ENCODE measurements at places on chromosomes 5 and 9.

- no peak for DNase-seq
Observed at GRCh38 chr9:113139225-113139829, 11.5 kb upstream of the SLC31A2 start.

GRCh38 chr5:120055858-120056257 is 408.2 kb upstream of the PRR16 start:
- no peak for DNase-seq

DNA sequence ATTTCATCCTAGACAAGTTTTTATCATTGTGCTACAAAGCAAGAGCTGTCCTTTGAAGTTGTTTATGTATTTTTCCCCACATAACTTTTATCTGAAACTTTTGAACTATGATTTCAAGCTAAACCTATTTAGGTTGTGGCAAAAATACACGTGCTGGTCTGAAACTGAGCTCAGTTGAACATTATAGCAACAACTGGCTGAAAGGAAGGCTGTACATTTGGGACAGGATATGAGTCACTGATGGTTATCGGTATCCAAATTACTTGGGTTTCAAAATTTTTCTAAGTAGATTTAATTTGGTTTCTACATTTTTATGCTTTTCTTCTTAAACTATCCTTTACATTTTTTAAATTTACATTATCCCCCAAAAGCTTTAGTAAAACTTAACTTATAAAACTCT is 627.3 kb upstream of the NUDT12 start:
- DNase-seq: no peak

- no peak for DNase-seq
Observed at GRCh38 chr9:33924978-33925797, 108.2 kb downstream of the UBE2R2 start.

DNA sequence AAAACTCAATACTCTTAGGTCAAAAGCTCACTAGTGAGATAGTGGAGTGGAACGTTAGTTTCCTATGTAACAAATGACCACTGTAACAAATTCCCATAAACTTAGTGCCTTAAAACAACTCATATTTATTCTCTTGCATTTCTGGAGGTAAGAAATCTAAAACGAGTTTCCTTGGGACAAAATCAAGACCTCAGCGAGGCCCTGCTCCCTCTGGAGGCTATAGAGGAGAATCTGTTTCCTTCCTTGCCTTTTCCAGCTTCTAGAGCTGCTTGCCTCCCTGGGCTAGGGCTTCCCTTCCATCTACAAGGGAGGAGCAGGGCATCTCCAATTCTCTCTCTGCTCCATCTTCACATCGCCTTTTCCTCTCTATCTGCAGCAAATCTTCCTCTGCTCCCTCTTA is 32.0 kb downstream of the SEMA5A start:
- DNase-seq: no peak

DNA sequence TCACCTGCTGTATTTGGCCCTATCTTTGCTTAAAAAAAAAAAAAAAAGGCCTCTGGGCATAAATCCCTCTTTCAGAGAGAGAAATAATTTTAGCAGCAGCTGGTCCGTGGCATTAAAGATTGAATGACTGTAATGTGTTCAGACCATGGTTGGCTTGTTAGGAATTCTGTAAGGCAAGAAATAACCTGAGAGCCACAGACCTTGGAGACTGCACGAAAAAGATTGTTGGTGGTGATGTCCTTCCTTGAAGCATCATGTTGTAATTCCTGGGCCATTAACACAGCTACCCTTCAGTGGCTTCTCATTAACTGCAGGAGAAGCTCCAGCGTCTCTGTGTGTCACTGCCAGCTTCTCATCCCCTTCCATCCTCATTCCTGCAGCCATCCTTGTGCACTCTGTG is 79.0 kb downstream of the SGCD start:
- no peak for DNase-seq

DNA sequence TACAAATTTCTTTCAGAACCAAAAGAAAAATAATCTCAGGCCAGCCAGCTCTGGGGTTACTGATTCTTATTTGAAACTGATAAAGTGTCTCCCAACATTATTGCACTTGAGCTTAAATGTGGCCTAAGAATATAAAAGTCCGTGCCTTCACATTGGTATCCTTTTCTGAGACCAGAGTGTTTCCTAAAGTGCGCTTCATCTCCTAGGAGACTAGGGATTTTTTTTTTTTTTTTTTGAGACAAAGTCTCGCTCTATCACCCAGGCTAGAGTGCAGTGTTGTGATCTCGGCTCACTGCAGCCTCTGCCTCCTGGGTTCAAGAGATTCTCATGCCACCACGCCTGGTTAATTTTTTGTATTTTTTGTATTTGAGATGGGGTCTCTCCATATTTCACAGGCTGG is 23.6 kb upstream of the KCNIP1 start:
- DNase-seq: no peak

DNA sequence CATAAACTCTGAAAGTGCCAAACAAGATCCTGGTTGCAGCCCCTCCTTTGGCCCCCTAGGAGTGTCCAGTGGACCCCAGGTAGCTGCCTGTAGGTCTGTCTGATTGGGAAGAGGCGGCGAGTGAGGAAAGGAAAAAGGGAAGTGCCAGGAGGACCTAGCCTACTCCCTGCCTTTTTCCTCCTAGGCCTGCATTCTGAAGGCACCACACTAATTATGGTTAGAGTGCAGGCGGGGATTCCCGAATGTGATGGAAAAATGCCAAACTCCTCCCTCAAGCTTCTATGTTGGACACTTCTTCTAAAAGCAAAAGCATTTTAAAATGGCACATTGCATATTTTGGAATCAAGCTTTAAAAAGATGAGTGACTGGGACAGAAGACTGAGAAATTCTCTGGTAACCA is 83.2 kb upstream of the SMIM15 start:
- DNase-seq: no peak

- no peak for DNase-seq
Observed at GRCh38 chr9:107647141-107647540, 157.6 kb upstream of the KLF4 start.

GRCh38 chr5:66538531-66538930 is 57.7 kb upstream of the MAST4 start:
- DNase-seq: no peak

DNA sequence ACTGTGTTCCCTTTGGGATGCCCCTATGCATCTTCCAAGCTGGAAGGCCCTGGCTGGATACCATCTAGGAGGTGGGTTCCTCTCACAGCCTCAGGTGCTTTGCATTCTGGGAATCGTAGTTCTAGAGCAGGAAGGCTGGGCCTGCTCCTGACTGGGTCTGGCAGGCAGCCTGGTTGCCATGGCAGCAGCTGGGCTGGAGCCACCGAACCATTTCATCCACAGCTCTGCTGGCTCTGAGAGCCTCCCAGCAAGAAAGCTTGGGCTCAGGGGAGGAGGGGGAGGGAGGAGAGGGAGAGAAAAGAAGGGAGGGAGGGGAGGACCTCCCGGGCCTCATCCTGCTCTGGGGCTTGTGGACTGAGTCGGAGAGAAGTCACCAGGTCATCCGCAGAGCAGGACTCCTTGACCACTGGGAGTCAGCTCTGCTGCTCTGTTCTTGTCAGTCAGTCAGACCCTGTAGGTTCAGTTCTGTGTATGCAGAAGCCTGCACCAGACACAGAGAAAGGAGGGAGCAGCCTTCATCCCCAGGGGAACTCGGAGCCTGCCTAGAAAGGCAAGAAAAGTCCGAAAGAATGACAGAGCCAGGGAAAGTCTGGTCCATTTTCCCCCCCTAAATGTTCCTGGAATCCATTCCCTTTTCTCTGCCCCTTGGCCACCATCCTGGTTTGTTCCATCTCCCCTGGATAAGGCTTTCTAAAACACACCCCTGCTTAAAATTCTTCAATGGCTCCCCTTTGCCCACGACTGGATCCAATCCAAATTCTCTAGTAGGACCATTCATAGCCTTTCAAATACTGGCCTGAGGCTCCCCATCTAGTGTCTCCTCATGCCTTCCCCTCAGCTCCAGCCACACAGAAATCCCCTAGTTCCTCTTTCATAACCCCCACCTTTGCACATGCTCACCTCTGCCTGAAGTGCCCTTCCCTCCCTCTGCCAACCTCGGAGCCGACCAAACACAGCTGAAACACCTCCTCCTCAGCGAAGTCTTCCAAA is 65.4 kb upstream of the ARAP3 start:
- no peak for DNase-seq

- DNase-seq: no peak
Observed at GRCh38 chr5:17163221-17163620, 54.2 kb upstream of the BASP1 start.

GRCh38 chr9:69056191-69056815 is 20.8 kb downstream of the FXN start:
- DNase-seq: no peak

DNA sequence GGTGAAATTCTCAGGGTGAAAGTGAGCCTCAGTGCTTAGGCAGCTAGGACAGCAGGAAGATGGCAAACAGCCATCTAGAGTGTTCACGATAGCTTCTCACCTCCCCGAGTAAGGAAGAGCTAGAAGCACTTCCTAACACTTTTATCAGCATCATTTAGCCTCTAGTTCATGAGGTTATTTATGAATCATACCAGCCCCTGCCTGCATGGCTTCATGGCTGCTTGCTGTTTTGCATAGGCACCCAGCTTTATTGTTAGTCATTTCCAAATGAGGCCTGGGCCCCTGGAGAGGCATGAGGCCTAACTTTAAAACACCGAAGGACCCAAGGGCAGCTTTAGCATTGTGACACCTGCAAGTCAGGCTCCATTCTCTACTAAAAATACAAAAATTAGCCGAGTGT is 134.9 kb upstream of the PANK3 start:
- DNase-seq: no peak

DNA sequence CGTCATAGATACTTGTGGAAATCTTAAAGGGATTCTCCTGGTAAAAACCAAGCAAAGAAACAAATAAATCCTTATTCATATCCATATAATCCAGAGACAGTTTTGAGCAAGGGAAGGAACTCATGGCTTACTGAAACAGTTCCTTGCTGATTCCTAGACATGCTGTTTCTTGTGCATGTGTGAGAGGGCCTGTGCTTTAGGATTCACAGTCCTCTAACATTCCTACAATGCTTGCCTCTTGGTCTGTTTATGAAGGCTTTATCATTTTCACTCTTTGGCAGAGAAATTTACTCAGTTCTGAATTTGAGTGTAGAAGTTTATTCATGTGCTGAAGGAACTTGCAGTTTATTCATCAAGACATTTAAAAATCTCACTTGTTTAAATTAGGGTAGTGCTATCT is 123.4 kb downstream of the RPS23 start:
- DNase-seq: no peak

DNA sequence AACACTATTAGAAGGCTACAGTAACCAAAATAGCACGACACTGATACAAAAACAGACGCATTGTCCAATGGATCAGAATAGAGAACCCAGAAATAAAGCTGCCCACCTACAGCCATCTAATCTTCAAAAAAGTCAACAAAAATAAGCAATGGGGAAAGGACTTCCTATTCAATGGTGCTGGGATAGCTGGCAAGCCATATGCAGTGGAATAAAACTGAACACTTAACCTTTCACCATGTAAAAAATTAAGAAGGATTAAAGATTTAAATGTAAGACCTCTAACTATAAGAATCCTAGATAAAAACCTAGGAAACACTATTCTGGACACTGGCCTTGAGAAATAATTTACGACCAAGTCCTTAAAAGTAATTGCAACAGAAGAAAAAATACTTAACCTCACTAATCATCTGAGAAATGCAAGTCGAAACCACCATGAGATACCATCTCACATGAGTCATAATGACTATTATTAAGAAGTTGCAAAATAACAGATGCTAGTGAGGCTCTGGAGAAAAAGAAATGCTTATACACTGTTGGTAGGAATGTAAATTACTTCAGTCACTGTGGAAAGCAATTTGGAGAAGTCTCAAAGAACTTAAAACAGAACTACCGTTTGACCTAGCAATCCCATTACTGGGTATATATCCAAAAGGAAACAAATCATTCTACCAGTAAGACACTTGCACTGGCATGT is 203.3 kb upstream of the CDH9 start:
- DNase-seq: no peak

- no peak for DNase-seq
Observed at GRCh38 chr5:74007193-74007592, 381.2 kb downstream of the ARHGEF28 start.

- DNase-seq: no peak
Observed at GRCh38 chr5:108386345-108387061, 4.6 kb upstream of the FBXL17 start.
